Inflammatory macrophage treated with lipopolysaccharide for 1 hour (primary cell): ENCODE measurements at places on chromosomes 12 and 14.

DNA sequence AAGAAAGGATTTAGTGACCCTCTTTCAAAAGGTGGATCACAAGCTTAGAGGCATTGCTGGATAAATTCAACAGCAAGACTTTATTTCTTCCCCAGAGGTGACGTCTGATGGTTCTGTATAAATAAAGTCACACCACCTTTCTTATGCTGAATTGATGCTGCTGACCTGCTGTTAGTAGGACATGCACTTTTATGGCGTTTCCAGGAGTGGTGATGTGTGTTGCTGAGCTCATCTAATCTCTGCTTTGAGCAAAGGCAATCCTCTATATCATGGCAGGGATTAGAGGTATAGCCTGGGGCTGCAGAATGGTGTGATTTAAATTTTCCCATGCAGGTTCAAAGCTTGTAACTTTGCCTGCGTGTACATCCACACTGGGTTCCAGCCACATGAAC, 94.9 kb downstream of the ETV6 start:
- DNase-seq, result no peak

- peak; percentile 32 for DNase-seq
These were observed 27.9 kb downstream of the SYNE3 start for GRCh38 chr14:95488376-95489213.

DNA sequence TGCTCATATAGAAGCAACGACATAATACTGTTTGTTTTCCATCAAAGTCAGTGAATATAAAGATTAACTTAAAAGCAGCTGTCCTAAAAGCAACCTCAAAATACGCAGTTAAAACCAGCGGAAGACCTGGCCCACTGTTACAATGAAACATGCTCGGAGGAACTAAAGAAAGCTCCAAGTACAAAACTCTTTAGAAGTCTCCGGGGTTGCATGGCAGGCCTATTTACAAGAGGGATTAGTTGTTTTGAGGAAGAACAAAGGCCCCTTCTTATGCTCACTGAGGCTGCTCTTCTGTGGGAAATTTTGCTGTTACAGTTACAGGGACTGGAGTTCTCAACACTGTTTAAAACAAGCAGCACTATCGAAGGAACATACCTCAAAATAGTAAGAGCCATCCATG, 75.9 kb upstream of the C12orf71 start:
- DNase-seq, result no peak

- no peak for DNase-seq
These were observed 23.1 kb downstream of the AEBP2 start for GRCh38 chr12:19462406-19462805.

- DNase-seq, result peak; percentile 44
These were observed 135.0 kb downstream of the NCOR2 start for GRCh38 chr12:124432376-124432775.

DNA sequence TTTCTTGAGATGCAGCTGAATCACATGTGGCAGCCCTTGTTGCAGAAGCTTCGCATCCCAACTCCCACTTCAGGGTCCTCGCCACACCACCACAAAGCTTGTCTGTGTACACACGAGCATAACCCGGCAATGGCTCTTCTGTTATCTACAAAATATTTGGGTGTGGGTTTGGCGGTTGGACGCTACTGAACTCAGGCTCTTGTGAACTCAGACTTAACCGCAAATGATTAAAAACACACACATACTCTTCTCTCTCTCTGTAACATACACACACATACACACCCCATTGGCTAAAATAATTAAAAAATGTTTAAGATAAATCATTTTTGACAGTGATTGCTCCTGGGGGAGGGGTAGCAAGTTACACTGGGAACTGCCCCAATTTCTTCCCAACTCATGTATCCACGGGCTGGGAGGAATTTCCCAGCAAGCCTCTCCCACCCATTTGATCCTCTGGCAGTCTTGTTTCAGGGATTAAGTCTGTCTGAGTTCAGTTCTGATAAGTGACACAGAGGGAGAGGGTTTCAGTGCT, 63.7 kb upstream of the MANSC4 start:
- no peak for DNase-seq

- DNase-seq, result no peak
These were observed 3.9 kb upstream of the RARG start for GRCh38 chr12:53235742-53236442.

DNA sequence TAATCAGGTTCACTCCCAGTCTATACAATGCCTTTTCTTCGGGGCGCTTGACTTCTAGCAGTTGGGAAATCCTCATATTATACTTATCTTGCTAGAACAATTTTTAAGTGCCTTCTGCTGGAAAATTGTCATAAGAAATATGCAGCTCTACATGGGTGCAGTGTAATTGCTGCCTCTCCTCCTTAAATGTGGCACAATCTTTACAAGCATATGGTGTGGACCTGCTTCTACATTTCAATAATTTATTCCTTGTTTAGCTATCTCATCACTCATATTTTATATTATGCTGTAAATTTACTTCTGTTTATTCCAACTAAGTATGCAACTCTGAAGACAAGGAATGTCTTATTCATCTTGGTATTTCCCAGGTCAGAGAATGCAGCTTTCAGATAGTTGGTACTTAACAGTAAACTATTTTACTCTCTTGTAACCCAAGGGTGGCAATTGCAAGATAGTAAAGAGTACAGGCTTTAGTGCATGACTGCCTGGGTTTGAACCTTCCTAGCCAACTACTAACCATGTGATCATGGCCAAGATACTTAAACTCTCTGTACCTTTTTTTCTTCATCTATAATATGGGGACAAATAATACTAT, 43.6 kb upstream of the GAS2L3 start:
- no peak for DNase-seq

DNA sequence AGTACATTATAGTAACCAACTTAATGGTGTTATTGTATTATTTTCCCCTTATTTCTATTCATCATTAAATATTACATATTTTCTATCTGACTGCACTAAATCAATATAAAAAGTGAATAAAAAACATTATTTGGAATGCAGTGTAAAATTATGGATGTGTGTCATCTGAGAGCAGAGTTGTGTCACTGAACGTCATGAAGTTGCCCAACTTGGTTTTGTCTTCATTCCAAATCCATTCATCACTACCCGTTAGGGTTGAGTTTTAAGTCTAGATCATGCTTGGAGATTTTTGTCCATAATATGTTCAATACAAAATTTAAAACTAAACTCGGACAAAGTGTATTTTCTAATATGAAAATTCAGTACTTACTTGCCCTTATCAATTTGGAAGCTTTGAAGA, 16.1 kb downstream of the KLRF1 start:
- DNase-seq, result no peak

- no peak for DNase-seq
These were observed 14.7 kb upstream of the CDH24 start for GRCh38 chr14:23071921-23072539.

- no peak for DNase-seq
These were observed 93.7 kb upstream of the PRICKLE1 start for GRCh38 chr12:42683266-42683665.
